Posterior vena cava (tissue), 2 donors: ENCODE measurements at places on chromosomes 12 and 14. TPM values are rescaled to one million over a fixed set of nuclear protein-coding genes. Genes with fewer than 3 reads are reported as not detected.

ASIC1 gene
- 2.5 TPM for total RNA-seq

LRRK2 gene
- 21.2 TPM for total RNA-seq

APOLD1 gene
- total RNA-seq = 22.4 TPM

ALKBH1 gene
- 6.7 TPM for total RNA-seq

RFX4 gene
- not detected for total RNA-seq

R3HDM2 gene
- total RNA-seq = 49.7 TPM

GPR84 gene
- 2.5 TPM for total RNA-seq

KLRG1 gene
- 2.7 TPM for total RNA-seq

BCL11B gene
- 0.43 TPM for total RNA-seq

- DNase-seq = peak; percentile 12
These were observed 10.2 kb downstream of the STX2 start for GRCh38 chr12:130828895-130829294.

GRCh38 chr12:46679754-46680153, 146.0 kb downstream of the SLC38A4 start:
- no peak for DNase-seq

DNA sequence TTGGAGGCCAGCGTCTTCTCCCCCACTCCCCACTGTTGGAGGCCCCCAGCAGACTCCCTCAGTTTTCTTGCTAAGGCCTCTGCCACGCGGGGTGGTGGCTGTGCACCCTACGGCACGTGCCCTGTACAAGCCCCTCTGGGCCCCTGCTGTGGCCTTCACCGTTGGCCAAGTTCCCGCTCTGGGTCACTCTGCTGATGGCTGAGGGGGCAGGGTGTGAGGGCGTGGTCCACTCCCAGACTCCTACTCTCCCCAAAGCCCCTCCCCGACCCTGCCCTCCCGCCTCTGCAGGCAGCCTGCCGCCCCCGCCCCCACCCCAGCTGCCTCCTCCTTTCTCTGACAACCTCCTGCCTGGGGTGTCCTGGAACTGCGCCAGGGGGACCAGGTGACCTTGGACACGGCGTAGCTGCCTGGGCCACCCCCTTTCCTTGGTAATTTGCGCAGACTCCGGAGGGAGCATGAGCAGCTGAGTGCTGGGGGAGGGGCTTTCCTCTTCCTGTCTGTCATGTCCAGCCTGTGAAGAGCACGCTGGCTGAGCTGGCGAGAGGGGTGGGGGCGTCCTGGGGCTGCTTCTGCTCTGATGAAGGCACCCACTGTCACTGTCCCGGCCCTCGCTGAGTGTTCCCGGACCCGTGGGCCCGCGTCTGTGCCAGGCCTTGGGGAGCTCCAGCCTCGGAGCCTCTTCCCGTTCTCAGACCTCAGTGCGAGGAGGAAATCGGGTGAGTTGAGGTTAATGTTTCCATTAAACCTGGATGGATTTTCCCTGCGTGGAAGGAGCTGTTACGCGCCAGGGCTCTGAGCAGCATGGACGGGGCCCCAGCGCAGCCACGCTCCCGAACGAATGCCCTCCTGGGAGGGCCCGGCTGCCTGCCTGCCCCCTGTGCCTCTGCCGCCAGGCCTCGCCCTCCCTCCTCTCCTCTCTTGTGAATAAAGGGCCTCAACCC, 85.0 kb downstream of the KIF26A start:
- DNase-seq = peak; percentile 77

DNA sequence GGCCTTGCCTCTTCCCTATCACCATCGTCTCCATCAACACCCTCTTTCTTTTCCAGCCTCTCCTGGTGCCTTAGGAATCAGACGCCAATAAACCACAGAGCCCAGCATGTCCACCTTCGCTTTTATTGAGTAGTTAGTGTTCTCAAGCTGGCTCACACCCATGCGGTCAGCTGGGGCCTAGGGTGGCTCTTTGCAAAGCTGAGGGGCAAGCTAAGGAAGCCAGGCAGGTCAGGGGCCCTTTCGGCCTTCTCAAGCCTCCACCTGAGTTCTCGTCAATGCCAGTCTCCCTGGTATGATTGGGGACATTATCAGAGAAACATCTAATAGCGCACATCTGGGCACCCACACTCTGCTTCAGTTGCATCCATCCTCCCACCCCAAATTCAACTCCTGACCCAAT, 737 bp upstream of the TEX52 start:
- DNase-seq = peak; percentile 16

DNA sequence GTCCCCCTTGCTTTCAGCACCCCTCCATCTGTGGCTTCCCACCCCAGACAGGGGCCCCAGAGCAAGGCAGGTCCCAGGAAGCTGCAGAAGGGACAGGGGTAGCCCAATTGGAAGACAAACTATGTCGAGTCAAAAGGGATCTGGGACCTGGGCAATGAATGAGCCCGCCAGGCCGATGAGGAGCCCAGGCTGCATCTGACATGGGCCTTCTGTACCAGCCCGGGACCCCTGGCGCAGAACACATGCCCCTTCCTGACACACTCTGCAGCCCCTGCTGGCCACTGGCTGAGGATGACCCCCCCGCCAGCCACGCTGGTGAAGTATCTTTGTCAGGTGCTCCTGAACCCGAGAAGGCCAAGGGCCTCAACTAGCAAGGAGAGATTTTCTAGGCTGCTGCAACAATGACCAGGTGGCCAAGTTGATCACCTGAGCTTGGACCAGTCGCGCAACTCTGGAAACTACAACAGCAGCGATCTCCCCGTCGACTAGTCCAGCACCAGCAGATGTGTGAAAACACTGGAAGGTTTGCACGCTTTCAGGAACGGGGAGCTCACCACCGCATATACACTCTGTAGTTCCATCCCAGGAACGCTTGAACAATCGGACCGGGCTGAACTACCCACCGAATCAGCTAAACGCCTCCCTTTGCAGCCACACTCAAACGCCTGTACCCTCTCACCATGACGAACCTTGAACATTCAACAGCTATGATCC, 119.0 kb downstream of the NCOR2 start:
- DNase-seq = no peak

DNA sequence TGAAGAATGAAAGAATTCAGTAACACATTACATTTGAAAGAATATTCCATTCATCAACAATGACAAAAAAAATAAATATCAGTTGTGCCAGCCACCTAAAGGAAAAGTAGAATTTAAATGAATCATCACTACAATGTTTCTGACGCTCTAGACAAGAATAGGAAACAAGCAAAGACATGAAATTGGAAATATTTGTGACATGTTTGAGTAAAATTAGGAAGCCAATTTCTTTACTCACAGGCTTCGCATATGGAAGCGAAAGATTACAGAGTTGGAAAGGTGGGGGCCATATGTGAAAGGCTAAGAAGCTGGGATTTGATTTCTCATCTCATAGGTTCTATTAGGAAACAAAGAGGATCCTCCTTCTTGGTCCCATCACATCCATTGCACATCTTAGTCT, 279.0 kb downstream of the IPO8 start:
- no peak for DNase-seq

- DNase-seq = no peak
These were observed 106.0 kb upstream of the TMTC1 start for GRCh38 chr12:29889737-29890136.

GRCh38 chr14:68796418-68797101, 3.7 kb upstream of the ZFP36L1 start:
- no peak for DNase-seq

DNA sequence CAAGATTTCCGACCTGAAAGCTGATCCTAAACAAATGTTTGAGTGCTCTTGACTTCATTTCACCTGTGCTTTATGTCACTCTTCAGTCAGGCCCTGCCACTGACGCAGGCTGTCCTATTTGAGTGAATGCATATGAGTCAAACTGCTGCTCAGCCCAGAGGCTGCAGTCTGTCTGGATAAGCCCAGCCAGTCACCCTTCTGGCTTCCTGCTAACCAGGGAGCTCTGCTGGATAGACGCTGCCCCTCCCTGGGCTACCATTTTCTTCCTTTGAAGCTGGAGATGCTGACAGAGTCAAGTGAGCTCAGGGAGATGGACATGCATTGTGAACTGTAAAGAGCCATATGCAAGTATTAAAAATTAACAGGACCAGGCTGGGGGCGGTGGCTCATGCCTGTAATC, 5.1 kb upstream of the TUNAR start:
- no peak for DNase-seq

GRCh38 chr12:92290350-92290695, 144.7 kb upstream of the BTG1 start:
- DNase-seq = no peak

DNA sequence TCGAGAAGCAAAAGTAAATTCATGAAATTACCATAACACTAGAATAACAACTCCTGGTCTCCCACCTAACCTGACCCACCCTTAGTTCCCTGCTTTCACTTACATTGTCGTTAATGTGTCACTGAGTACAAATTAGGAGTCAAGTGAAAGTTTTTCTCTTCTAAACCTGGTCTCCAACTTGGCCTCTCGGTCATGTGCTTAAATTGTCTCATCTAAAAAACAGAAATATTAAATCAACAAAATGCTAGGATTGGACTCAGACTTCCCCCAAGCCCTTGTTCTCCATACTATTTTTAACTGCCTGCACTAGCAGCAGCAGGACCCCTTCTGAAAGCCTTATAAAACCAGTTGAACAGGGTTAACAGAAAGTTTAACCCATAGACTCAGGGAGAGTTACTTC, 1.8 kb upstream of the BTG1 start:
- no peak for DNase-seq

GRCh38 chr12:51324953-51325352, 979 bp upstream of the BIN2 start:
- DNase-seq = no peak

- no peak for DNase-seq
These were observed 696 bp upstream of the GPHN start for GRCh38 chr14:66507181-66507721.

DNA sequence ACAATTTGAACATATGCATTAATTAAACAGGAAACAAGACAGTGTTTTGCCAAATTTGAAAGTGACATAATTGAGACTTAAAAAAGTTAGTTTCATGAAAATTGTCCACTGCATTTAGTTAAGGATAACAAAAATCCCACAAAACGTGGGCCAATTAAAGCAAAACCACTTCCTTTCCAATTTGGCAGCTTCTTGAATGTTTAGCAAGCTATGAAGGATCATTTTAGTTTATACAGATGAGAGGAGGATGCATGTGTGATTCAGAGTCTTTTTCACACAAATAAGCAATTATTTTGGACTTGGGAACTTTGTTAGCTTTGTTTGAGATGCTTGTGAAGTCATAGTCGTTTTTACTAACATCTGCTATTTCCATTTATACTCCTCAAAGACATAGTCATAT, 109.6 kb downstream of the ATXN7L3B start:
- DNase-seq = no peak

- DNase-seq = no peak
These were observed 260.5 kb downstream of the C12orf50 start for GRCh38 chr12:87768501-87769287.

DNA sequence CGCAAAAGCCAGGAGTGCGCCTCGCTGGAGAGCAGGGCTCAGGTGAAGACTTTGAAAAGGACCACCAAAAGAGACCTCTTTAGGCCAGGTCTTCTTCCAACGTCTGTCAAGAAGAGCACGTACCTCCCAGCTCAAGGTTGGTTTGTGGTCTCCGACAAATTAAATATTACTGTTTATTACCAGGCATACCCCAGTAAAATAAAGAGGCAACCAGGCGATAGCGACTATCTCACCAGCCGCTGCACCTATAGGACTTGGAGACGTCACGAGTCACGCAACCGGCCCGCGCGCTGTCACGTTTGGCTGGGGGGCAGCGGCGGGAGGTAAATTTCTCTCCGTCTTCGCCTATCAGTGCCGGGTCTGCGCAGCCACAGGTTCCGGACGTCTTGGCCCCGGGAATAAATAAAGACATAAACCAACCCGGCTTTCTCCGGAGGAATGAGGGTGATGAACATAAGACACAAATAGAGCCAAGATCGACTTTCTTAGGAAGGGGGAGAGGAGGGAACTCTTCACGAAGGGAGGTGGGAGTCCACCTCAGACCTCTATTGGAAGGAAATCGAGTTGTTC, 2.0 kb upstream of the TBX5 start:
- no peak for DNase-seq

GRCh38 chr12:67797185-67797741, 148.7 kb downstream of the DYRK2 start:
- DNase-seq = no peak

DNA sequence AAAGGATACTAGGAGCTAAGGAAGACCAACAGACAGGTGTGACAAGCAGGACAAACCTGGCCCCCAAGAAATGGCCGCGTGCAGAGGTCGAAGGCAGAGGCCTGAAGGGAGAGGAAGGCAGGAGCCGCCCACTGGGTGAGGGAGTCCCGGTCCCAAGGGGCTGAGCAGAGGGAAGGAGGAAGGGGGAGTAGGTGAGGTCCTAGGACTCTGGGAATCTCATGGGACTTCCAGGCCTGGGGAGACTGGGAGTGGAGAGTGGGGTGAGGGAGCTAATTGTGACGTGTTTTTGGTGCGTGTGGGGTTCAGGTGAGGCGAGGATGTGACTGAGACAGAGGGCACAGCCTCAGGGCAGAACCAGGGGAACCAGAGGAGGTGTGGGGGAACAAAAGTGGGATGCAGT, 11.7 kb upstream of the FLVCR2 start:
- DNase-seq = no peak

GRCh38 chr12:127809275-127809674, 457.7 kb upstream of the TMEM132C start:
- DNase-seq = no peak

- DNase-seq = no peak
These were observed 70.8 kb downstream of the BTG1 start for GRCh38 chr12:92074889-92075288.

DNA sequence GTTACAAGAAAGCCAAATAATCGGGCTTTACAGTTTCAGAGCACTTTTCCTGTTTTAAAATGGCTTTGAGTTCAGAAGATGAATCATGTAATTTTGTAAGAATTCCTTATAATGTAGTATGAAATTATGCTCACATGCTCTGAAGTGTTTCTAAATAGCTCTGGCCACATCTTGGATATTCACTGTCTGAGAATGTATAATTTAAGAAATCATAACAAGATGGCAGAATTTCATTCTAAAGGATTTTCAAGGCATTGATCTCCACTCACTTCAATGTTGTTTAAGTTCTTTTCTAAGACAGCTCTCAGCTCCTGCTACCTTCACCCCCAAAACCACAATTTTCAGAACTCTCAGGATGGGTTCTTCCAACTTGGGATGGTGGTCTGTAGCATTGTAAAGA, 180.1 kb downstream of the DACT1 start:
- DNase-seq = no peak

DNA sequence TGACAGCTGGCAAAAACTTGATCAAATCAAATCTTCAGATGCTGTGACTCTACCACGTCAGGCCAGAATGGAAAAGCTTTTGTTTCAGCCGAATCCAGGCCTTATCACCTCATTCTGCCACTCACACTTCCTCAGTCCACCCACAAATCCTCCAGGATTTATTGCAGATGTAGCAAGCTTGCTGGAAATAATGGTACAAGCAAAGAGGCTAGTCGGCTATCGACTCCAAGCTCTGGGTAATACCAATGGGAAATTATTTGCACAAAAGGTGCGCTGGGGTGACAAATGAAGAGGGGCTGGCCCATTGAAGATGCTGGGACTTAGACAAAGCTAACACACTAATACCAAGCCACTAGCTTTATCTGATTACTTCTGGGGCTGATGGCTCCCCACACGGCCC, 250.5 kb downstream of the ASCL1 start:
- DNase-seq = no peak

DNA sequence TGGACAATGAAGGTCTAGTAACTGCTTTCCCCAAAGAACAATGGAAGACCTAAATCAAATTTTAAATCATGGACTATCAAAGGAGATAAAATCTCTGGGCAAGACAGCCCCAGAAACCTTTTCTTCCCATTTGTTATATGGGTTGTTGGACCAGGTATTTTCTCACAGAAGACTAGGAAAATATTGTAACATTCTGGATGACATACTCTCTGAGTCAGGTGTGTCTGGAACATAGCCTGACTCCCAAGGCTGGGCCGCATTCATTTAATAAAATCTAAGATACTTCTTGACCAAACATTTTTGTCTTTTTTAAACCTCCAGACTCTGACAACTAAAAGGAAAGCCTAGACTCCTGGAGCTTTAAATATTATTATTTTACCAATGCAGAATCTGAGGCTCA, 87.9 kb downstream of the ATP23 start:
- DNase-seq = no peak
